ENCODE measurements at places on chromosomes 7 and 10.

DNA sequence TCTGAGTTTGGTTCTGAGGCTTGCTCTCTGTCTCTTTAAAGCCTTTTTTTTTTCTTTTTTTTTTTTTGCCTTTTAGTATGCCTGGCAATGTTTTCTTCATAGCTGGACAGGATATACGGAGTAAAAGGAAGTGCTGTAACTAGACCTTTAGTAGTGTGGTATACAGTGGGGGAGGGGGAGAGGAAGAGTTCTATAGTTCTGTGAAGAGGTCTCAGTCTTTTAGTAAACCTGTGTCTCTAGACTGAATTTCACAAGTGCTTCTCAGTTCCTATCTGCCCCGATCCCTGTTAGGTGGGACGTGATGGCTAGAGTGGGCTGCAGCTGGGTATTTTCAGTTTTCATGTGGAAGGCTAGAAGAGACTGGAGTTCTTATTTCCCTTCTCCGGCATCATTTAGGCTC lies 3.1 kb upstream of the ABCC2 start:
- DNase-seq, result no peak

DNA sequence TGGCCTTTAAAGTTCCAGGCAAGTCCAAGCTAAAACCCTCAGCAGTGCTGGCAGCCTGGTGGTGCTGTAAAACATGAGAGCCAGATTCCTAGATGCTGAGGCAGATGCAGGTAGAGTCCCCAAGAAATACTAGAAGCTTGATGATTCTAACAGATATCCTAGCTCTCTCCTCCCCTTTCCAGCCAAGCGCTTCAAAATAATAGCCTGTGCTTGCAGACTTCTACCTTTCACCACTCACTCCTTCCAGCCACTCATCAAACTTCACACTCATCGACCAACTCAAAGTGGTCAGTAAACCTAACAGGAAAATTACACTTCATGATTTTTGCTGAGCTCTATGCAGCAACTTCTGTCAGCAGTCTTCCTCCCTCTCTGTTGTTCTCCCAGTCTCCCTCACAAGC lies 50.2 kb downstream of the LMBR1 start:
- DNase-seq, result no peak

DNA sequence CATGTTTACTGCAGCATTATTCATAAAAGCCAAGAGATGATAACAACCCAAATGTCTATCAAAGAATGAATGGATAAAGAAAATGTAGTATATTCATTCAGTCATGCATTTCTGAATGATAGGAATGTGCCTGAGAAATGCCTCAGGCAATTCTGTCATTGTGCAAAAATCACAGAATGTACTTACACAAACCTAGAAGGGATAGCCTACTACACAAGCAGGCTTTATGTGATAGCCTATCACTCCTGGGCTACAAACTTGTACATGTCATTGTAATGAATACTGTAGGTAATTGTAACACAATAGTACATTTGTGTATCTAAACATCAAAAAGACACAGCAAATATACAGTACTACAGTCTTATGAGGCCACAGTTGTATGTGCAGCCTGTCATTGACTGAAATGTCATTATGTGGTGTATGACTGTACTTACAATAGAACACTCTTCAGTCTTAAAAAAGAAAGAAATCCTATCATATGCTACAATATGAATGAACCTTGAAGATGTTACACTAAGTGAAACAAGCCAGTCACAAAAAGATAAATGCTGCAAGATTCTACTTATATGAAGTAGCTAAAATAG lies 141.8 kb upstream of the GPR22 start:
- DNase-seq, result no peak

GRCh38 chr10:22228167-22228938 lies 10.5 kb upstream of the EBLN1 start:
- no peak for DNase-seq

DNA sequence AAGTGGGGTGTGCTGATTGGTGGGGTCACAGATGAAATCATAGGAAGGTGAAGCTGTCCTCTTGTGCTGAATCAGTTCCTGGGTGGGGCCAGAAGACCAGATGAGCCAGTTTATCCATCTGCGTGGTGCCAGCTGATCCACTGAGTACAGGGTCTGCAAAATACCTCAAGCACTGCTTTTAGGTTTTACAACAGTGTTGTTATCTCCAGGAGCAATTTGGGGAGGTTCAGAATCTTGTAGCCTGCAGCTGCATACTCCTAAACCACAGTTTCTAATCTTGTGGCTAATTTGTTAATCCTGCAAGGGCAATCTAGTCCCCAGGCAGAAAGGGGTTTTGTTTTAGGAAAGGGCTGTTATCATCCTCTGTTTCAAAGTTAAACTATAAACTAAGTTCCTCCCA lies 17.0 kb upstream of the IFRD1 start:
- DNase-seq, result no peak

GRCh38 chr10:124879136-124879535 lies 62.8 kb upstream of the ZRANB1 start:
- DNase-seq, result no peak

DNA sequence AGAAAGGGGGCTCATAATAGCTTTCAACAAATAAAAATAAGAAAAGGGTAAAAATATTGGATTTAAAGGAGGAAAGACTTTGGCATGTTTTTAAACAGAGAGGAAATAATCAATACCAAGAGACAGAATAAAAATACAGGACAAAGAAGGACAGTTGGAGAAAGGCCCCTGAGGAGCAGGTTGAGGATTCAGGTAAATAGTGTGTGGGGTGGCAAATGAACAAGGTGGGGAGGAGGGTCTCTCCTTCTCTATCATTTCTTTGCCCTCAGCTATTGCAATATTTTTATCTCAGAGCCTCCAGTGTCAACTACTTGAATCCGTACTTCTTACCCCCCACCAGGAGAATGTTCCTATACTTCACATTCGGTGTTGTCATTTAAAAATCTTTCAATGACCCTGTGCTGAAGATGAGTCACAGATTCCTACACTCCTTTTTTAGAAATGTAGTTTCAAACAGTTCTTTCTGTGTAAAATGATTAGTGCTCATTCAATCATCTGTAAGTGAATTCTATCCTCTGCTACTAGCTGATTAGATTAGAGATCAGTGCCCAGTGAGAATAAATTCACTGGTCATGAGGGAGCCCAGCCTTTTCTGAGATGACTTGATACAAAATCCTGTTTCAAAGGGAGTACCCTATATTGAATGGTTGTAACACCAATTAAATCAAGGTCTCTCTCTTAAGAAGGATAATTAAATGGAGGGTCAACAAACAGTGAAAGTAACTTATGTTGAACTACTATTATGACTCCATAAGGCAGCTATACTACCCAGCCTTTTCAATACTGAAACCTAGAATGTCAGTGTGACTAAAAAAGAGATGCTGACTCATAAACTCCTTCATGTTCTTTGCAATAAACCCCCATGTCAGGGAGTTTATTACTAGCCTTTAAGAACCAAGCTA lies 50.4 kb upstream of the WNT16 start:
- no peak for DNase-seq

DNA sequence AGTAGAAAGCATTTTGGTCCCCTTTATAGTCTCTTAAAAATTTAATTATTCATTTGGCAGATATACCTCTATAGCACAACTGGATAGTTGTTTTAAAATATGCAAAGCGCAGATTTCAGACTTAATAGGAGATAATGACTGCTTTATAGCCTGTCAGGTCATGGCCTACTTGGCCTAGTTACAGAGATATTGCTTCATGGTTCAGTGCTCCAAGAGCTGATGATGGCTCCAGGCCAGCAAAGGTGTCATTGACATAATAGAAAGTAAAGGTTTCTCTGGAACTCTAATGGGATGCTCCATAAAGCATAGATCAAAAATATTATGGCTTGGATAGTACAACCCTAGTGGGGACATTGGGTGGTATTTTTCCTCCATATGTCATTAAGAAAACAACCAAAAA lies 285.7 kb downstream of the NXPH1 start:
- no peak for DNase-seq

- no peak for DNase-seq
Observed at GRCh38 chr7:131455546-131455945, 100.9 kb downstream of the PODXL start.

DNA sequence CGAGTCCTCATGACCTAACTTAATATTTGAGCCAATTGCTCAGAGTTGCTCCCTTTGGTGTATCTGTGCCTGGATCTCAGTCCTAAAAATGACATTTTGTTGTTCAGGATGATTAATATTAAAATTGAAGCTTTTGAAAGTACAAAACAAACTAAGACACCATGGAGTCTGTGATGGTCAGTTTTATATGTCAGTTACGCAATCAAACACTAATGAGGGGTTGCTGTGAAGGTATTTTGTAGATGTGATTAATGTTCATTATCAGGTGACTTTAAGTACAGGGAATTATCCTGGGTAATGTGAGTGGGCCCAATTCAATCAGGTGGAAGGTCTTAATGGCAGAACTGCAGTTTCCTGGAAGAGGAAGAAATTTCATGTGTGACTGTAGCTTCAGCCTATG lies 546.7 kb downstream of the REEP3 start:
- no peak for DNase-seq

GRCh38 chr7:84022684-84023308 lies 171.8 kb downstream of the SEMA3A start:
- DNase-seq, result no peak

Data from activated CD4-positive, alpha-beta T cell treated with anti-CD3 and anti-CD28 coated beads for 1 hour (primary cell).